ENCODE measurements at places on chromosomes 5 and 9.
A peak's percentile ranks its signal among the peaks of the same experiment; 100 is the strongest.

- no peak for DNase-seq
These were observed 195.7 kb upstream of the TUT7 start for GRCh38 chr9:86549920-86550319.

- no peak for DNase-seq
These were observed 13.6 kb downstream of the PDE6A start for GRCh38 chr5:149930749-149931574.

DNA sequence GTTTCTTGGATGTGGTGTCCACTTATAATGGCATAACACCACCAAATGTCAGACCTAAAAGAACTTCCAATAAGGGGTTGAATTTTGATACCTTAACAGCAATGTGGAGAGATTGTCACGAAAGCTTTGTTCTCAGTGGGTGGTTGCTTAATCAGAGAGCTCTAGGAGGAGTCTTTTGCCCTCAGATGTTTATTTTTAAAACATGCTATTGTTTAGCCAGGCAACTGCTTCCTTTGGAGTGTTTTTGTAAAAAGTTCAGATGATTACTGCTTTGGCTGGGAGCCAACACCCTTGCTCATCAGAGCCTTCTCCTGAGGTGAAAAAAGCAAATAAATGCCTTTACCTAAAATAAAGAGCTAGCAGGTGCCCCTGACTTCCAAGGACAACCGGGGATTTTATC lies 65.0 kb downstream of the SLC1A1 start:
- DNase-seq, result peak; percentile 12

DNA sequence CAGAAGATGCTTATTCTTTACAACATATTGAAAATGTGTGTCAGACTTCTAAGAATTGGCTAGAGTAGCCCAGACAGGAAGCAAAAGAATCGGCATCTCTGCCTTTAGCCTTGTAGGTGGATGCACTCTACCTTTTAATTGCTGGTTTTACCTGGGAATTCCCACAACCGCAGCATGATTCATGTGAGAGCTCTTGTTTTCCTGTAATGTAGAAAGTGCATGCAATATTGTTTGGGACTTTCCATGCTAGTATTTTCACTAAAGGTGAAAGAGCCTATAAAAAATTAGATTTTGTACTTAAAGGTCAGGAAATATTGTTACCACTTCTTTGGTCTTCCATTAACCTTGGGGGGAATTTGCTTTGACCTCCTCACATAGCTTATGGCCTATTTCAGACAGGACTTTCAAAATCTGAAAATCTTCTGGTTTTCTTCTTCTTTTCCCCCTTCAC lies 89.8 kb downstream of the NTRK2 start:
- no peak for DNase-seq

DNA sequence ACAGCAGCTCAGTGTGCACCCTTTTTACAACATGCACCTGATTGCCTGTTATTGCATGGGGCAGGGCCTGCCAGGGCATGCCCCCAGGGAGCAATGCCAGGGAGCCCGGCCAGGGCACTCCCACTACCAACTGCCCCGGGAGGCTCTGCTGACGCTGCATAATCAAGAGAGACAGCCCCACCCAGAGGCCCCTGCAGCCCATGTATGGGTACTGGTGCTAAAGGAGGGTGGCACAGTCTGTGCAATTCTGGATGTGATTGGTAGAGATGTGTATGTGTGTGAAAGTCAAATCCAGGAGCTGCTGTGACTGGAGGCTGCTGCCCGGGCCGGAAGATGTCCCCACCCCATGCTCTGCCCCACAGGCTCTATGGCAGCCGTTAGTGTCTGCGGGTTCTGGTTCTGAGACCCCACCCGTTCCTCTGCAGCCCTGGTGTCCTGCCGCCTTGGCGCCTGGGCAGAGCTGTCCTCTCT lies 3.9 kb upstream of the NEURL1B start:
- DNase-seq, result no peak

- DNase-seq, result no peak
These were observed 52.4 kb downstream of the GPR21 start for GRCh38 chr9:123085916-123086315.

DNA sequence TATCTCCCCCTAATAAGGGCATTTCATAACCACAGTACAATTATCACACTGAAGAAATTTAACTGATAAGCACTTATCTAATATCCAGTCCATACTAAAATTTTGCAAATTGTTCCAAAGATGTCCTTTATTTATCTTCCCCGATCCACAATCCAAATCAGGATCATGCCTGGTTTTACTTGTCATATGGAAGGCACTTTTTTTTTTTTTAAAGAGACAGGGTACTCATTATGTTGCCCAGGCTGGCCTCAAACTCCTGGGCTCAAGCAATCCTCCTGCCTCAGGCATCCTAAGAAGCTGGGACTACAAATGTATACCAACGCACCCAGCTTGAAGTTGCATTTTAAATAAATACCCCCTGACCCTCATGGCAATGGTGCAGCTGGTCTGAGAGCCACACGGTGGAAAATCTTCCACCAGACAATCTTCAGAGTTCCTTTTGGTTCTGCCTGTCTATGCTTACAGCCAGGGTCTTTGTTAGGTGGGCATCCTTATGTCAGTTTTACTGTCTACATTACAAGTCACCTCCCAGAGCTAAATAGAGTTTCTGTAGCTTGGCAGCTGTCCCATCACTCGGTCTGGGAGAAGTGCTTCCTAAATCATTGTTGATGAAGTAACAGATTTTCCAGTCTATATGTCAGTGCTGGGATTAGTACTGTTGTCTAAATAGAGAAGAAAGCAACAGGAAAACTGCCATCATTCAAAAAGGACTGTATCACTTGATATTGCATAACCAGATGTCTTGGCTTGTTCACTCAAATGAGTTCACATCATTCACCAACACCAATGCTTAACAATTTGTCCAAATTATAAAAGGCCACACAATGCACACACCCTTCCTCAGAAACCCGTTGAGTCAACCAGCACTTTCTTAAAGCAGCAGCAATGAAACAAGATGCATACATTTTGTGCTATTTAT lies 26.4 kb downstream of the PTPN3 start:
- no peak for DNase-seq

GRCh38 chr9:123217128-123217654 lies 51.2 kb downstream of the STRBP start:
- DNase-seq, result no peak
